ENCODE measurements at places on chromosomes 12 and 14.

GRCh38 chr12:113840401-113841042, 125.6 kb downstream of the RBM19 start:
- DNase-seq, result no peak

DNA sequence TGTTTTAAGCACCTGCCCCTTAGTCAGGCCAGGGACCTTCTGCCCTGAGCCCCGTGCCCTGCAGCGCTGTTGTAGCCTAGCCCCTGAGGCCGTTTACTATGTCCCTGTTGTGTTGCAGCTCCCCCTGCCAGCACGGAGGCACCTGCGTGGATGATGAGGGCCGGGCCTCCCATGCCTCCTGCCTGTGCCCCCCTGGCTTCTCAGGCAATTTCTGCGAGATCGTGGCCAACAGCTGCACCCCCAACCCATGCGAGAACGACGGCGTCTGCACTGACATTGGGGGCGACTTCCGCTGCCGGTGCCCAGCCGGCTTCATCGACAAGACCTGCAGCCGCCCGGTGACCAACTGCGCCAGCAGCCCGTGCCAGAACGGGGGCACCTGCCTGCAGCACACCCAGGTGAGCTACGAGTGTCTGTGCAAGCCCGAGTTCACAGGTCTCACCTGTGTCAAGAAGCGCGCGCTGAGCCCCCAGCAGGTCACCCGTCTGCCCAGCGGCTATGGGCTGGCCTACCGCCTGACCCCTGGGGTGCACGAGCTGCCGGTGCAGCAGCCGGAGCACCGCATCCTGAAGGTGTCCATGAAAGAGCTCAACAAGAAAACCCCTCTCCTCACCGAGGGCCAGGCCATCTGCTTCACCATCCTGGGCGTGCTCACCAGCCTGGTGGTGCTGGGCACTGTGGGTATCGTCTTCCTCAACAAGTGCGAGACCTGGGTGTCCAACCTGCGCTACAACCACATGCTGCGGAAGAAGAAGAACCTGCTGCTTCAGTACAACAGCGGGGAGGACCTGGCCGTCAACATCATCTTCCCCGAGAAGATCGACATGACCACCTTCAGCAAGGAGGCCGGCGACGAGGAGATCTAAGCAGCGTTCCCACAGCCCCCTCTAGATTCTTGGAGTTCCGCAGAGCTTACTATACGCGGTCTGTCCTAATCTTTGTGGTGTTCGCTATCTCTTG, 7.6 kb downstream of the DLK1 start:
- no peak for DNase-seq

- no peak for DNase-seq
Measured at GRCh38 chr12:75190846-75191245, 18.8 kb downstream of the KCNC2 start.

DNA sequence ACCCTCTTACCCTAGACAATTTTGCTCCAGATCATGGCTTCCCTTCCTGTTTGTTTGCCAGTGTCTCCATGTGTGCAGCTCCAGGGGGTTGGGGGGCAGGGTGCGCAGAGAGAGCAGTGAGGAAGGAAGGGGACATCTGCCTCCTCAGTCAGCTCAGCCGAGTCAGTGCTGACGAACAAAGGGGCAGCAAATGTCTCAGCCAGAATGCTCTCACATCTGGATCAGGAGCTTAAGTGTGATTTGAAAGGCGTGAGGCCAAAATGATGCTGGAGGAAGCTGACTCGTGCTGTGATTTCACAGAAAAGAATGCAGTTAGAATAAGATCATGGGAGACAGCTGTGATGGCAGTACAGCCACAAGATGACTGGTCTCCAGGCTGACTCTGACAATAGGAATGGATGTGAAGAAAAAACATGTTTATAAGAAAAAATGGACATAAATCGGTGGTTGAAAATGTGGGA, 27.1 kb upstream of the CDK17 start:
- DNase-seq, result no peak

DNA sequence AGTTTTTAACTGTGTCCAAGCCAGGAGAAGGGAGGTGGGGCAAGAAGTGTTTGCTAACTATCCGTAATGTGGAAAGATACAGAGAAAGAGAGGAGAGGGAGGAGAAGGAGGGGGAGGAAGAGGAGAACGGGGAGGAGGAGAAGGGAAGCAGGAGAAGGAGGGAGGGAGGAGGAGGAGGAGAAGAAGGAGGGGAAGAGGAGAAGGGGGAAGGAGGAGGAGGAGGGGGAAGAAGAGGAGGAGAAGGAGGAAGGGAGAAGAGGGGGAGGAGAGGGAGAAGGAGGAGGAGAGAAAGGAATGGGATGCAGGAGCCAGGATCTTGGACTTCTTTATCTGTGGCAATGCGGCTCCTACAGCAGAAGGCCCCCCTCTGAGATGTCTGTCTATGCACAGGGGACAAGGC, 510.3 kb upstream of the CCDC196 start:
- DNase-seq, result no peak

GRCh38 chr14:23827100-23827892, 126.3 kb upstream of the DHRS4 start:
- no peak for DNase-seq

DNA sequence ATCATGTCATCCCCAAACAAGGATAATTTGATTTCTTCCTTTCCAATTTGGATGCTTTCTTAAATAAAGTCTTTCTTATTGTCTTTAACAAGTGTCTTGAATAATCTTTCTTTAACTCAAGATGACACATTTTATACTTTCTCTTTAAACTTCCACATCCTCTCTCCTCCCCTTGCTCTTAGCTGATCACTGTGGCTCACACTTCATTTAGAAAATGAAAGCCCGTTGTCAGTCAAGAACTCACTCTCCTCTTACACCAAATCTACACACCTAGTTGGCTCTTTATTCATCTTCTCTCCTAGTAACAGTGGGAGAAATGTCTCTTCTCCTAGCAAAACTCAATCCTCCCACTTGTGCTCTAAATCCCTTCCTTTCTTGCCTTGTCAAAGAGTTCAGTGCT, 10.4 kb upstream of the RMST start:
- no peak for DNase-seq

DNA sequence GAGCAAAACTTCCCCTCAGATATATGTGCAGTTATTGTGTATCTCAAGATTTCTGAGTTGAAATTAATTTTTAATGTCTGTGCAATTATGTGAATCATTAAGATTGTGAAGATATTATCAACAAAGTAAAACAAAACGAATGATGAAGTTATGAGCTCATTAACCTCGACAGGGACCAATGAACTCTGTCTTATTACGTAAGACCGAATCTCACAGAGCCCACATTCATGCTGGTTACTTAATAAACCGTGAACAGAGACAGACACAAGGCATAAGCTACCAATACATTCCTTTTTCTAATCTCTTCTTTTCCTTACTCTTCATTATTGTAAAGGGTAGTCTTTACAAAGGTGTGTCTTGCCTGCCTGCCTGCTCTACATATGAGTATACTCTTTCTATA, 568.7 kb downstream of the RPS29 start:
- no peak for DNase-seq

DNA sequence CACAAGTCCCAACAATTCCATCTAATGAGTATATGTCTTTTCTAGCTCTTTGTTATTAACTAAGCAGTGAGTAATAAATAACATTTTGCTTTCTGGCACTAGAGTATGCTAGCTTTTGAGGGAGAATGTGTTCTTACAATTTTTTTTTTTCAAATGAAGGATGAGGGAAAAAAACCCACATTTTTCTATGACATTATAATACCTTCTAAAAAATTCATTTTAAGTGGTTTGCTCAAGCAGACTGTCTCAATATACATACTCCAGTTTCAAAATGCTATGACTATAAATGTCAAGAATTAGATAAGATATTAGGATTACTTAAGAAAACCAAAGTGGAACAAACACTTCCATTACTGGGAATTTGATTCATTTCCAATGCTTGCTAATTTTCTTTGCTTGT, 394.6 kb downstream of the C12orf75 start:
- DNase-seq, result no peak

- no peak for DNase-seq
Measured at GRCh38 chr12:56713345-56713744, 11.8 kb downstream of the NACA start.

DNA sequence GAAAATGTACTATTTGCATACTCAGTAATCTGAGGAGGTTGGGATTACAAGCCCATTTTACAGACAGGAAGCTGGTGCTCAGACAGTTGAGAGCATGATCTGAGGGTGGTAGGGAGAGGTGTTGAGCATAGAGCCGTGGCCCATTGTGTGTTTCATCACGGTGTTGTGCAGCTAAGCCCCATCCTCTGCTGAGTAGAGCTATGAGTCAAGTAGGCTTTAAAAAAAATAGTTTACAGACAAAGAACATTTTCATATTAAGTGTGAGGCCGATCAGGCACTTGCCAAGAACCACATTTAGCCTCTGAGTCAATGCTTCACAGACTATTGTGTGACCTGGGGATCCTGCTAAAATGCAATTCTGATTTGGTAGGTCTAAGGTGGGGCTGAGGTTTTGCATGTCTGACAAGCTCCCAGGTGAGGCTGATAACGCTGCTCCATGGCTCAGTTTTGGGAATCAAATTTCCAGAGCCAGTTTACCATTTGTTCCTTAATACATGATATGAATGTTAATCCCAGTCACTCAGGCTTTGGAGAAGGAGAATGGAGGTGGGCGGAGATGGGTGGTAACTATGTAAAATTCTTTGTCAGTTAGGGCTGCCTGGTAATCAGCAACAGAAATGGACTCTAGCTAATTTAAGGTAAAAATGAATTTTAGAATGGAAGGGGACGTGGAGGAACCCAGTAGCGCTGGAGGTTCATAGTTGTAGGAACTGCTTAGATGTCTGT, 22.2 kb downstream of the ZNF664 start:
- DNase-seq, result no peak

GRCh38 chr12:32789446-32789845, 33.7 kb upstream of the YARS2 start:
- no peak for DNase-seq

Data from NCI-H1105 treated with DMSO at 0.1 percent for 48 hours (cell line).